ENCODE measurements at places on chromosomes 2 and 18. TPM values are rescaled to one million over a fixed set of nuclear protein-coding genes. Genes with fewer than 3 reads are reported as not detected.

Gene MERTK
- 1.0 TPM for total RNA-seq

Gene MMADHC
- 126 TPM for total RNA-seq

Gene LOXHD1
- not detected for total RNA-seq

Gene ERBB4
- not detected for total RNA-seq

Gene GALNT3
- 21.3 TPM for total RNA-seq

Gene KCNJ3
- total RNA-seq, result not detected

Gene TACR1
- total RNA-seq, result not detected

Gene CYP27A1
- total RNA-seq, result not detected

Gene SP5
- total RNA-seq, result 0.32 TPM

Gene IL36A
- 0.34 TPM for total RNA-seq

Gene GAD1
- total RNA-seq, result 41.4 TPM

Gene CD226
- 85.3 TPM for total RNA-seq

Gene DCAF17
- total RNA-seq, result 22.6 TPM

Gene STK16
- total RNA-seq, result 33.3 TPM

Gene PLEKHA3
- total RNA-seq, result 29.3 TPM

Gene CNGA3
- total RNA-seq, result not detected

Gene AMER3
- not detected for total RNA-seq

Gene RNF149
- total RNA-seq, result 54.9 TPM

Gene INHA
- not detected for total RNA-seq

Gene DUSP19
- total RNA-seq, result 1.6 TPM

Gene B3GNT2
- total RNA-seq, result 29.3 TPM

Gene PMAIP1
- total RNA-seq, result 41.8 TPM

Gene FN1
- 4.5 TPM for total RNA-seq

Gene CNRIP1
- total RNA-seq, result not detected

Gene KCNG3
- 0.16 TPM for total RNA-seq

Gene SLC9A4
- total RNA-seq, result 0.09 TPM

Gene SATB2
- 0.05 TPM for total RNA-seq

Gene CBLN2
- not detected for total RNA-seq

All from activated T-helper 2 cell treated with anti-CD3 and anti-CD28 coated beads, Interferon-gamma antibody, Interleukin-2, Interleukin-4, amounts not matched to agents 10 μg/mL and 5 μg/mL and 100 μg/mL, durations not matched to agents 14 hours and 24 hours and 36 hours (primary cell).